ENCODE measurements at places on chromosomes 6 and 20.

DNA sequence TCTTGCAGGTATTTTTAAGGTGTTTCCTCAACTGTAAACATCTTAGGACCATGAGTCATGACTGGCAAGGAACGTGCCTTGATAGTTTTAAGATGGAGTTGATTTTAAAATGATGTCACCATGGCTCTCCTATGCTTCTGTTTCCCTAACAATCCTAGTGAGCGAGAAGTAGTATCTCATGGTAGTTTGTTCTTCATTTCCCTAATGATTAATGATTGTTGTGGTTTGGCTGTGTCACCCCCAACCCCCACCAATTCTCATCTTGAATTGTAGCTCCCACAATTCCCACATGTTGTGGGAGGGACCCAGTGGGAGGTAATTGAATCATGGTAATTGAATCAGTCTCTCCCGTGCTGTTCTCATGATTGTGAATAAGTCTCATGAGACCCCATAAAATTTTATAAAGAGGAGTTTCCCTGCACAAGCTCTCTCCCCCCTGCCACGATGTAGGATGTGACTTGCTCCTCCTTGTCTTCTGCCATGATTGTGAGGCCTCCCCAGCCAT, 16.8 kb upstream of the BNIP5 start:
- DNase-seq, result no peak

- no peak for DNase-seq
These were observed 111.3 kb downstream of the LRRC1 start for GRCh38 chr6:53906103-53906502.

- peak; percentile 66 for DNase-seq
These were observed 58.7 kb upstream of the TGM3 start for GRCh38 chr20:2237059-2237458.

DNA sequence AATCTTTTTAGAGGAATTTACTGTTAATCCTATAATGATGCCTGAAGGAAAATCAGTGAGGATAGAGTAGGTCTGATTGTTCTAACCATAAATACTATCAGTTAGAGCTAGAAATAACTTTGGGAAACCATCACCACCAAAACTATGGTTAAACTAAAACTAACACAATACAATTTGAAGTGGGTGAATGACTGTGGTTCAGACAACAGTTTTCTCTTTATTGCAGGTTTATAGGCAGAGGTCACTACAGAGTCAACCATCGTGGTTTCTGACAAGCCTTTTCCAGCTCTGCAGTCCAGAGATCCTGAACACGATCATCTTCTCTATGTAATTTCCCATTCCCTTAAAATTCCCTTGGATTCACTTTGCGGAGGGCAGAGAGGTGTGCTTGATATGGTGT, 134.3 kb downstream of the IBTK start:
- DNase-seq, result no peak

GRCh38 chr6:129732034-129732433, 22.1 kb upstream of the ARHGAP18 start:
- DNase-seq, result no peak

- no peak for DNase-seq
These were observed 211.9 kb upstream of the CNR1 start for GRCh38 chr6:88377976-88378568.

- DNase-seq, result no peak
These were observed 11.8 kb downstream of the TRIM10 start for GRCh38 chr6:30149234-30149633.
